SJSA1 (cell line): ENCODE measurements at places on chromosomes 13 and 19.

GRCh38 chr19:23395041-23395721 is at the start of gene ZNF91:
Gene ZNF91, minus strand, starts transcription at chr19:23395471. Its CDS starts 117 bp downstream, at chr19:23395354.
- no peak for DNase-seq

DNA sequence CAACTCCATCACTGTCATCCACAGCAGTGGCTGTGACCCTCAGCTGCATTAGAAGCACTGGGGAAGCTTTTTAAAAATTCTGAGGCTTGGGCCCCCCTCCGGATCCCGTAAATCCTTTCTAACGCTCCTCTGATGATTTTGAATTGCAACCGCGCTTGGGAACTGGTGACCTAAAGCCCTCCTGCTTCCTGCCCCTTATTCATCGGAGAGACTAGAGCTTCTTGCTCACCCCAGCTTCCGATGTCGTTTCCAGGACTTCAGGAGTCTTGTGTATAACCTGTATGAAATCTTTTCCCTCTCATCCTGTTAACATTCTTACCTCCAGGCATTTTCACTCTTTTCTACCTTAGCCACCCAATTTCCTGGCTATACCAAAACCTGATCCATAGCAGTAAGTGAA is 14.8 kb downstream of the ZAR1L start:
- no peak for DNase-seq

GRCh38 chr13:24680921-24681604 is 855 bp downstream of the ATP12A start:
- no peak for DNase-seq

GRCh38 chr19:14003251-14004055 is 2.7 kb downstream of the RFX1 start:
- DNase-seq = no peak

GRCh38 chr13:79604752-79605151 is 123.8 kb downstream of the NDFIP2 start:
- no peak for DNase-seq
